ENCODE measurements at places on chromosomes 13 and 19.
A peak's percentile ranks its signal among the peaks of the same experiment; 100 is the strongest.

DNA sequence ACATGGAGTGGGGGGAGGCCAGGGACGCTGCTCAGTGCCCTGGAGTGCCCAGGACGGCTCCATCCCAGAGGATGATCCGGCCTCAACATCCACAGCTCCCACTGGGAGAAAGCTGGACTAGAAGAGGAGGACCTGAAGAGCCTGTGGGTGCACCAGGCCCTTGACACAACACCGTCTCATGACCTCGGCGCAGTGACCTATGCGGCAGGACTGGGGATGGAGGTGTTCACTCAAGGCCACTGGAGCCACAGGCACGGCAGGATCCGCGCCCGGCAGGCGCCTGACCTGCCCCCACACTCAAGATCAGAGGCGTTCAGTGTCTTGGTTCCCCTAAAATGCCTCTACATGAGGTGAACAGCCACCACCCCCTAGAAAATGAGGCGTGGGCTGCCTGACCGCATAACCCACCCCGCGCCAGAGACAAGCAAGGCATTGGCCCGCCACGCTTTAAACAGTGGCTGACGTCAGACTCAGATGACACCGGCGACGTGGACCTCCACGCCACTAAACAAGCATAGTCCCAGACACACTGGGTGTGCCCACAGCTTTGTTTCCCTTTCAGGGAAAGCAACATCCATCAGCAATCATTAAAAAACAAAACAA, 8.0 kb downstream of the SGTA start:
- DNase-seq: peak; percentile 39

GRCh38 chr13:23467932-23468278, 34.4 kb upstream of the SACS start:
- DNase-seq: no peak

DNA sequence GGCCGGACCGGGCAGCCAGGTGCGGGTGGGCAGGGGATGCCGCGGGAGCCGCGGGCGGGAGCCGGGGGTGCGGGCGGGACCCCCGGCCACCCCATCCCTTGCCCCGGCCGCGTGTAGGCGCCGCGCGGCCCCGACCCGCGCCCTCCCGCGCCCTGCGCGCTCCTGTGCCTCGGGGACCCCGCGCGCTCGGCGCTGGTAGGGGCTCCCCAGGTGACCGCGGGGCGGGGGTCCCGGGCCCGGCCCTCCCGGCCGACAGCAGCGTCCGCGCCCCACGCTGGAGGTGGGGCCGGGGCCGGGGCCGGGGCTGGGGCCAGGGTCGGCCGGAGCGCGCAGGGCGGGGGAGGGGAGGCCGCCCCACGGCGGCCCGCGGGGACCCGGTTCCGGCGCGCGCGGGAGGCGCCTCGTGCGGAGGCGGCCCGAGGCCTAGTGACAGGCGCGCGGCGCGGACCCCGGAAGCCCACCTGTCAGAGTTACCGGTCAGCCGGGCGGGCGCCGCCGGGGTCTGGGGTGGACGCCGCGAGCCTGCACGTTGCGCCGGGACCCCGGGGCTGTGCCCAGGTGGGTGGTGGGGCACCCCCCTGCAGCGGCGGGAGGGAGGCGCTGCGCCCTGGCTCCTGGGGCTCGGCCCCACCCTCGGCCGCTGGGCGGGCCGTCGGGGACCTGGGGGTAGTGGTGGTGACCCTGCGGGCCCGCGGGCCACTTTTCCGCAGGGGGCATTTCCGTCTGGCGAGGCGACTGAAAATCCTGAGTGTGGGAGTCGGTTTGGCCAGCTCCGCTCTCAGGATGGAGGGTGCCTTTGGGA, 518 bp downstream of the TFDP1 start:
- DNase-seq: no peak

- no peak for DNase-seq
Measured at GRCh38 chr19:19202707-19203011, 555 bp downstream of the NR2C2AP start.

DNA sequence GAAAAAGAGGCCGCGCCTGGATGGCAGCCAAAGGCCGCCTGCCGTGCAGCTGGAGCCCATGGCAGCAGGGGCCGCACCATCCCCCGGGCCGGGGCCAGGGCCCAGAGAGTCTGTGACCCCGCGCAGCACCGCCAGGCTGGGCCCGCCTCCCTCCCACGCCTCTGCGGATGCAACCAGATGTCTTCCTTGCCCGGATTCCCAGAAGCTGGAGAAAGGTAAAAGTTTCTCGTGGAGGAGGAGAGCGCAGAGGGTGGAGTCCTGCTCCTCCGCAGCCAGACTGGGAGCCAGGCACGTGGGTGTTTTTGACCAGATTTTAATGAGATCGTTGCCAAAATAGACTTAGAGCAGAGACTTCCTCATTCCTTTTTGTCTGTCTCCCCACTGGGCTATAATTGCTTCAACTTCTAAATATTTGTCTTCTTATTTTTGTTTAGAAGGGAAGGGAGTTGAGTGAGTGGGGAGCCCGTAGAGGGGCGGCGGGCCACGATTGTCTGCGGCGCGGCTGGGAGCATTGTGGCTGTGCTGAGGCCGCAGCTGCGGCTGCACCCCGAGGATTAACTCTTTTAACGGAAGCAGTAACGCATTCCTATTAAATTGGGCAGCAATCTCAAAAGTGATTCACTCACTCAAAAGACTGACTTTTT, 22.8 kb upstream of the NDUFS7 start:
- peak; percentile 81 for DNase-seq

DNA sequence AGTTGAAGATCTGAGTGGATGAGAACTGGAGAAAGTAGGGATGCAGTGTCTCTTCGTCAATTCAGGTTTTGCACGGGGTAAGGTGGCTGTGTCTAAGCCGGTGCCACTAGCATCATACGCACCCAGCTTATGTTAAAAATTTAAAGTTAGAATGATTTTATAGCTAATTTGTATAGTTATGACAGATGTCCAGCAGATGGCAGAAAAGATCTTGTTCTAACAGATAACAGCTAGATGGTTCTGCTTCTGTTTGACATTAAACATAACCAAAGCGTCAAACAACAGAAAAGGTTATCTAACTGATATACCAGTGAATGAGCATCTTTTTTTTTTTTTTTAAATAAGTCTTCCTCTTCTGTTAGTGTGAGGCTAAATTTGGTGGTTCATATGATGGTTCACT, 18.8 kb upstream of the EDDM13 start:
- DNase-seq: peak; percentile 76

DNA sequence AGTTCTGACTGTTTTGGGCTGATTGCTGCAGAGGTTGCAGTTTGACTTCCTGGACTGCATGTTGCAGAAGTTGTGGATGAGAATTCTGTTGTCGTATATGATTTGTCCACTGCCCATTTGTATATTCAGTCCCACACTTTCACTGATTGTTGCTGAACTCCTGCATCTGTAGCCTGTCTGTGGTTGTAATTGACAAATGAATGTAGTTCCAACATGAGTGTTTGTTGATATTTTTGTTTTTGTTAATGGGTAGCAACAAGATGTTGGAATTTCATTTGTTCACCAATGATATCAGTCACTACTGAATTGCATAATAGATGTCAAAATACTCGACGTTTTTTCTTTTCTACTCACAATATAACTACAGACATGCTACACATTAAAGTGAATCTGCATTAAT, 533.9 kb downstream of the DCT start:
- DNase-seq: no peak

DNA sequence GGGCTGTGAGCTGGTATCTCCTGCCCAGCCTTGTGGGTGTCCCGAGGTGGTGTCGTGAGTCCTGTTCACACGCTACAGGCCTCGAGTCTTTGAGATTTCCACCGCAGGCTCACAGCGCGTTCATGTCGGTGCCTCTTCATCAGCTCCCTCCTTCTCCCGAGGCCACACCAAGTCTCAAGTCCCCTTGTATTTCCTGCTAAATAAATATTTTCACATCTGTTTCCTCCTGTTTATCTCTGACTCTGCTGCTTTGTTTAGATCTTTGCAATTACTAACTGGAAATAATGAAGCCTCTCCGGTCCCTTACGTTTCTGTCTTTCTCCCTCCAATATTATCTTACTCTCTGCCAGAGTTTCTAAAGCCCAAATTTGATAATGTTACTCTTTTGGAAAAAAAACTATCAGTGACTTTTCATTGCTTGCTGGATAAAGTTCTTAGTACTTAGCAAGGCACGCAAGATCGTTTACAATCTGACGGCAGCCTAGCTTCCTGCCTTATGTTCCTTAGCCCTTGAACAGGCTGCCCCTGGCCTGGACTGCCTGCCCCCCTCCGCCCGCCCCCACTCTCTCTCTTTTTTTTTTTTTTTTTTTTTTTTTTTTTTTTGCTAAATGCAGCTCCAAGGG, 130.5 kb upstream of the RNF113B start:
- no peak for DNase-seq

GRCh38 chr19:7706188-7706954, 4.4 kb upstream of the FCER2 start:
- DNase-seq: no peak

Measured in Ammon's horn (tissue), 1 donor.